ENCODE measurements at places on chromosomes 6 and 20.

- no peak for DNase-seq
Measured at GRCh38 chr20:62571669-62572344, 70.5 kb upstream of the SLCO4A1 start.

GRCh38 chr6:155310596-155310995, 3.7 kb downstream of the TFB1M start:
- no peak for DNase-seq

DNA sequence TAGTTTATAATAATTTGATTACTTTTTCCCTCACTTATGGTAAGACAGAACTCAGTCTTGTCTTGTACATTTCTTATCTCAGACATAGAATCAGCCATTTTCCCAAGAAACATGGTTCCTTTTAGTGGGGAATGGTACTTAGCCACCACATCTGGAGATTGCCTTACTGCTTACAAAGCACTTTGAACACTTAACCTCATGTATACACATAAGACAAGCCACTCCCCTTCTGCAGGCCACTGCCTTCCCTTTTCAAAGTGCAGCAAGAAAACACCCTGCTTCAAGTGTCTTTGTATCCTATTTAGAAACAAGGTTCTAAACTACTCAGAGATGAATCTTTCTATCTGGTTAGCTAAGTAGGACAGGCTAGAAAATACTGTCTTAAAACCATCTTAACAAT, 159.2 kb downstream of the UBE3D start:
- no peak for DNase-seq

DNA sequence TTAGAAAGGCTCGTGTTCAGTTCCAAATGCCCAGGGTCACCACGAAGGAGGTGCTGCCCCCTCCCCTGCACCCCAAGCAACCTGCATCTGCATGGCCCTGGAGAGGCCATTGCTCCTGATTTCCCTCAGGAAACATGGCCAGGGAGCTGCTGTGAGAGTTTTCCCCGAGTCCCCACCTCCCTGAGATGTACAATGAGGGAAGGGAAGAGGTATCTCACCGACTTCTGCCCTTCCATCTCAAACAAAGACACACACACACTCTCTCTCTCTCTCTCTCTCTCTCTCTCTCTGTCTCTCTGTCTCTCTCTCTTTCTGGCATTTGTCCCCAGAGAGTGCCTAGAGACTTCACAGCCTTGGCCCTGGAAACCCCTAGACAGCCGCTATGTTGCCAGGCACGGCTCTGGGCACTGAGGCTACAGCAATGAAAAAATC, 120.4 kb downstream of the MRPL14 start:
- DNase-seq = no peak

- no peak for DNase-seq
Measured at GRCh38 chr6:157210954-157211353, 112.4 kb downstream of the TMEM242 start.

- DNase-seq = no peak
Measured at GRCh38 chr6:7401075-7401474, 11.5 kb downstream of the RIOK1 start.

GRCh38 chr20:22402550-22402949, 181.8 kb downstream of the FOXA2 start:
- DNase-seq = no peak

- DNase-seq = no peak
Measured at GRCh38 chr6:30075094-30075789, at the start of gene RNF39. Gene RNF39, minus strand, starts transcription at chr6:30075769. Its CDS starts 184 bp downstream, at chr6:30075585.

Data from hypothalamus (tissue), 51 donors.